ENCODE measurements at places on chromosomes 11 and 22. TPM values are rescaled to one million over a fixed set of nuclear protein-coding genes. Genes with fewer than 3 reads are reported as not detected.

DNA sequence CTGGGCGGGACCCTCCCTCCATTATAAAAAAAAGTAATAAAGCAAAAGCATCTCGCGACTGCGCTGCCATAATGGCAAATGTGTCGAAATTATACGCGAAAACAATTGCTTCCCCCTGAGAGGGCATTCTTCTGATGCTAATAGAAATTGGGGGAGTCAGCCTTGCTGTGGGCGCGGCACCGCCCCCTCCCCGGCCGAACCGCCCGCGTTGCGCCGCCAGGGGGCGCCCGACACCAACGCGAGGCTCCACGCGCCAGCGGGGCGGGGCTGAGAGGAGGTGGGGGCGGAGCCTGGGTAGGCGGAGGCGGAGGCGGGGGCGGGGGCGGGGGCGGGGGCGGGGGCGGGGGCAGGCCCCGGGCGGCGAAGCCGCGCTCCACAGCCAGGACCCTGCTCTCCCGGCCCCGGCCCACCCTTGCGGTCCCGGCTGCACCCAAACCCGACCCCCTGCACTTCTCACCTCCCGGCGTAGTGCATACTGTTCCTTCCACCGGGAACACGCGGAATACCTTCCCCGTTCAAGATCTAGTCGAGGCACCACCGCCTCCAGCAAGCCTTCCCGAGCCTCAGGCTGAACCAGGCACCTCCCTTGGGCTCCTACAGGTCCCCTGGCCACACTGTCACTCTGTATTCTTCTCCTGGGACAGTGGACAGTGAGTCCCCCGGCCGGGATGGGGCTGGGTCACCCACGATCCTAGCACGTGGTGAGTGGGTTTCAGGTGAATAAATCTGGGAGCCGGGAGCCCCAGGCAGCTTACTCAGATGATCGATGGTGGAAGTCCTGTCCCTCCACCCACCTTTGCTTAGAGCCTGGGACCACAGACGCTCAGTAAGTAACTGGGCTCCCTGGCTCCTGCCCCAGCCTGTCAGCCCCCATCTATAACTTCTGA is 15.5 kb upstream of the UPK3A start:
- no peak overlapping the region for H3K27ac ChIP-seq
- peak overlapping the region; percentile 65 for H3K4me3 ChIP-seq
- H3K36me3 ChIP-seq: no peaks in the 10 kb centered on the region
- DNase-seq: peak; percentile 95

The TMPRSS6 gene
- total RNA-seq: not detected

The PIH1D2 gene
- 3.5 TPM for total RNA-seq

GRCh38 chr22:27853424-27853823 is 51.9 kb upstream of the MN1 start:
- no peak overlapping the region for H3K4me3 ChIP-seq
- peaks cover 16% of the 10 kb centered on the region for H3K36me3 ChIP-seq
- H3K4me1 ChIP-seq: peaks cover 43% of the 10 kb centered on the region
- no peaks in the 10 kb centered on the region for H3K27me3 ChIP-seq

GRCh38 chr11:64013141-64013896 is 22.4 kb upstream of the FLRT1 start:
- H3K27ac ChIP-seq: no peak overlapping the region
- no peaks in the 10 kb centered on the region for H3K4me1 ChIP-seq
- no peak for DNase-seq
- peaks cover 21% of the 10 kb centered on the region for H3K27me3 ChIP-seq
